ENCODE measurements at places on chromosomes 11 and 22.
A peak's percentile ranks its signal among the peaks of the same experiment; 100 is the strongest.

GRCh38 chr11:83933008-83933407, 646.8 kb upstream of the CCDC90B start:
- H3K4me1 ChIP-seq: no peaks in the 10 kb centered on the region
- no peak overlapping the region for H3K27ac ChIP-seq
- H3K36me3 ChIP-seq: no peaks in the 10 kb centered on the region
- DNase-seq: no peak
- no peak overlapping the region for H3K4me3 ChIP-seq

GRCh38 chr22:20203552-20204201, 52.8 kb upstream of the CCDC188 start:
- H3K27ac ChIP-seq: no peak overlapping the region
- no peak overlapping the region for H3K4me3 ChIP-seq
- peaks cover 17% of the 10 kb centered on the region for H3K4me1 ChIP-seq
- no peaks in the 10 kb centered on the region for H3K36me3 ChIP-seq
- no peaks in the 10 kb centered on the region for H3K27me3 ChIP-seq

- peak overlapping the region; percentile 85 for H3K27ac ChIP-seq
- no peaks in the 10 kb centered on the region for H3K27me3 ChIP-seq
- H3K4me3 ChIP-seq: peak overlapping the region; percentile 69
- H3K4me1 ChIP-seq: peaks cover 45% of the 10 kb centered on the region
Measured at GRCh38 chr22:36435516-36436415, 45.7 kb downstream of the TXN2 start.

DNA sequence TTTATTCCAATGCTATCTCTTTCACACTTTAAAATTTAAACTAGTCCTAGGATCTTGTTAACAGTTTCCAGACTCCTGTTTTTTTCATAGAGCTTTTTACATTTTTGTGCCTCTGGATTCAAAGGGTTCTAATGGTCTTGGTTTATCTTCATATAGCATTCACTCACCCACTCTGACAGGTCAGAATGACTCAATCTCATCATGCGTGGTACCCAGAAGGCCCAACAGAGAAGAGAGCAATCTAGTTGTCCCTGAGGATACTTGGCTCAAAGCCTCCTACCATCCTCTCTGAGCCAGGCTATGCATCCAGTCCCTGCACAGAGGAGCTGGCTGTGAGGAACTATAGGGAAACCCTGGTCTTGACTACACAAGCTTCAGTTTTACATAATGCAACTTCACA, 27.5 kb downstream of the MAML2 start:
- peak overlapping the region; percentile 21 for H3K27ac ChIP-seq
- H3K4me3 ChIP-seq: no peak overlapping the region
- no peak for DNase-seq
- no peaks in the 10 kb centered on the region for H3K27me3 ChIP-seq

DNA sequence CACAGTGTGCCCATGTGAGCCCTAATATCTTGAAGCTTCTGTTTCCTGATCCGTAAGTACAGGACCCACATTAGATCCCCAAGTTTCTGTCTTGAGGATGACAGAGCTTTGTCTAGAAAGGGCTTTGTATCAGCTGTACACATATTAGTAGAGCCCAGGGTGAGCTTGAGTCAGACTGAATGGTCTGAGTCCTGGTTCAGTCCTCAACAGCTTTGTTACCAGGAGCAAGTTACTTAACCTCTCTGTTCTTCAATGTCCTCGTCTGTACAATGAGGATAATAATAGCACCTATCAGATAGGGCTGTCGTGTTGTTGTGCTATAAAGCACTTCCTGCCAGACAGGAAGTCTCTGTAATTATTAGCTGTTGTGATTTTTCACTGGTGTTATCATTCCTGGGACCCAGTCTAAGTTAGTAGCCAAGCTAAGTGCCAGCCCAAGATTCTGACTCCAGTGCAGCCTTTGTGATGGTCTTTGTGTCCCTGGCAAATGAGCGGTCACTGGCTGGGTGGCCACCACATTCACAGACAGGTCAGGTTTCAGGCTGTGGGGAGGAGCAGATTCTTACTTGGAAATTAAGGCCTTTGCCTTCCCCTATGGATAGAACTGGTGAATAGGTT, 6.8 kb downstream of the TOM1 start:
- H3K27ac ChIP-seq: no peak overlapping the region
- peaks cover 62% of the 10 kb centered on the region for H3K4me1 ChIP-seq
- no peak for DNase-seq
- H3K36me3 ChIP-seq: peaks cover 5% of the 10 kb centered on the region
- H3K4me3 ChIP-seq: no peak overlapping the region
- no peaks in the 10 kb centered on the region for H3K27me3 ChIP-seq

DNA sequence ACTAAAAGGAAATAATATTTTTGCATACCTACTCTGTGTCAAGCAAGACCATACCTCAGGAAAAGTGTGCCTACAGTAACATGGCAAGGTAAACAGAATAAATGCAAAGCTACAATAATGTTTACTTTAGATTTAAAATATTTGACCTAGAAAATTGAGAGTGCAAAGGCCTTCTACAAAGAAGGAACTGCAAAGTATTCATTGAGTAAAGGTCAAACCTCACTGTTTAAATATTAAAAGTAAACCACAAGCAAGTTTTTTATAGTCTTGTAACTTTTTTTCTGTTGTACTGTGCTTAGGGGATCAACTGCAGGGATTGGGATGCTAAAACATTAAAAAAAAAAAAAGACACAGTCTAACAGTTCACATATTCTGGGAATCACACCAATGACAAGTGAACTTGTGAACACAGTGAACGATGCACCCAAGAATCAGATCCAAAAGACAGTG, 48.8 kb downstream of the CWF19L2 start:
- DNase-seq: no peak
- H3K27ac ChIP-seq: no peak overlapping the region
- peaks cover 7% of the 10 kb centered on the region for H3K4me1 ChIP-seq
- H3K36me3 ChIP-seq: peaks cover 36% of the 10 kb centered on the region

- H3K27me3 ChIP-seq: peaks cover 11% of the 10 kb centered on the region
- no peaks in the 10 kb centered on the region for H3K4me1 ChIP-seq
- H3K36me3 ChIP-seq: no peaks in the 10 kb centered on the region
- H3K4me3 ChIP-seq: no peak overlapping the region
- no peak for DNase-seq
Measured at GRCh38 chr22:43828998-43829782, 17.1 kb upstream of the EFCAB6 start.

- H3K36me3 ChIP-seq: no peaks in the 10 kb centered on the region
- no peak overlapping the region for H3K27ac ChIP-seq
- H3K4me3 ChIP-seq: no peak overlapping the region
- H3K4me1 ChIP-seq: no peaks in the 10 kb centered on the region
- DNase-seq: no peak
Measured at GRCh38 chr11:2579315-2580060, 120.3 kb downstream of the KCNQ1OT1 start.

DNA sequence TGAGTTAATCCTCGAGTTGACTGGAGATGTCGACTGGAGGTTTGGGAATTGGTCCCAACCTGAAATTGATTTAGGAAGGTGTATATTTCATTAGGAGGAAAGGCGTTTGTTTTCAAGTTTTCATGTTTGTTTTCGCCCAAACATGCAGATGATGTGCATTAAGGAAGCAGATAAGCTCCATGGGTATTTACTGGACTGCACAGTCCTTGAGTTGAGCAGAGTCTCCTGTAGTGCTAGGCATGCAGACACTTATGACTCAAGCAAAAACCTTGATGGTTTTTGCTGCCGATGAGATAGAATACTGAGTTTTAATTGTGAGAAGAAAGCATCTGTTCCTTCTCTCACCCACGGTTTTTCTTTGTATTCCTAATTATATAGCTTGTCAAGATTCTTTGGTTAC, 27.9 kb downstream of the CABIN1 start:
- H3K4me1 ChIP-seq: peaks cover 45% of the 10 kb centered on the region
- H3K36me3 ChIP-seq: peaks cover 43% of the 10 kb centered on the region
- DNase-seq: no peak
- no peak overlapping the region for H3K4me3 ChIP-seq

GRCh38 chr22:38460426-38460840, 5.4 kb upstream of the KCNJ4 start:
- H3K27me3 ChIP-seq: peaks cover 86% of the 10 kb centered on the region
- no peak for DNase-seq
- H3K4me1 ChIP-seq: peaks cover 1% of the 10 kb centered on the region
- no peak overlapping the region for H3K27ac ChIP-seq
- H3K4me3 ChIP-seq: no peak overlapping the region

DNA sequence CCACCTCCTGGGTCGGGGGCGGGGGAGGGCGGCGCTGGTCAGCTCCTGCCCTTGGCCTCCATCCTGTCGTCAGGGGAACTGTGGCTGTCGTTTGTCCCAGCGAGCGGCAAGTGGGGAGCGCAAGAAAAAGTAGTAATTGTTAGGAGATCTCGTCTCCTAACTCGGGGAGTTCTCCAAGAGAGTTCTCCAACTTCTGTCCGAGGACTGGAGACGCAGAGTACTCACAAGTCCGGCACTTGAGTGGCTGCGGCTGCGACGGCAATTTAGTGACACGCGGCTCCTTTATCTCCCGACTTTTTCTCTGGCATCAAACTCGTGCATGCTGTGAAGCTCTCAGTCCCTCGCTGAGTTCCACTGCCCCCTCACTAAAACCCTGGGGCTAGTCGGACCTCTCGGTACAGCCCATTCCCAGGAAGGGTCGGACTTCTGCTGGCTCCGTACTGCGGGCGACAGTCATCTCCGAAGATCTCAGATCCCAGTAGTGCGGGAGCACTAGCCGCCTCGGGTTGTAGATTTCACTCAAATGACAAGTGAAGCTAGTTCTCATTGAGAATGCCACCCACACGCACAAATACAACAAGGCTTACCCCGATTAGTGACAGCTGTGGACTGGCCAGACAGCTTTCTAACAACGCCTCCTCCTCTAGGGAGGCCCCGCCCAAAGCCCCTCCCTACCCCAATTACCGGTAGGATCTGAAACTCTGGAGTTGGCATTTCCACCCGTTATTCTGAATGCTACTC, at the start of gene PGR:
PGR (minus strand) TSS at position 611 of the 741 bp plus-strand sequence. CDS start 743 bp downstream, outside the sequence.
- peaks cover 4% of the 10 kb centered on the region for H3K4me1 ChIP-seq
- no peaks in the 10 kb centered on the region for H3K36me3 ChIP-seq
- peaks cover 58% of the 10 kb centered on the region for H3K27me3 ChIP-seq
- no peak within 1 kb of the TSS for H3K27ac ChIP-seq
- no peak for DNase-seq

DNA sequence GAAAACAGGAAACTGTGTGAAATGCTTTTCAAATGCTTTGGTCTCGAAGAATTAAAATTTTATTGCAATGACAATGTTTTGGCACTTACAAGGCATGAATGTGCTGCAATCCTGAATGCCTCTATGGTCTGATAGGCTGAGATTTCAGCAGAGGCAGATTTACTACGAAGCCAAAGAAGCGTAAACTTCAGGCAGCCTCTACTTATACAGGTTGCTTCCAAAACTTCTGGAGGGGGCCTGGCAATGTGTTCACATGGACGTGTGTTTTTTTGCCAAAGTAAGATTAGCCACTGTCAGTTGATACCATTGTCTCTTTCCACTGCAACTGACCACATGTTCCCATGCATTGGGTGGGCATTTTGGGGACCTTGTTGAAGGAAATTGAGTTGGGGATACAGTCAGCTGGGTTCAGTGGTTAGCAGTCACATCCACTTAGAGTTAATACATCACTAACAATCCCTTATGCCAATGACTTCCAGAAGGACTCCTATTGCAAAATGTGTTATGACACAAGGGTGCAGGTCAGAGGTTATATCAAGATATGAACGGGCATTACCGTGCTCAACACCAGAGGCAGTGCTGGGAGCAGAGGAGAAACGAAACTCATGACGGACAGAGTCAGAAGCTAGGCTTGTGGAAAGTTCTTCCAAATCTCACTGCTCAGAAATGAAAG, 48.8 kb downstream of the ABTB2 start:
- peaks cover 19% of the 10 kb centered on the region for H3K4me1 ChIP-seq
- H3K27ac ChIP-seq: no peak overlapping the region
- H3K36me3 ChIP-seq: no peaks in the 10 kb centered on the region
- no peak for DNase-seq
- no peak overlapping the region for H3K4me3 ChIP-seq

- H3K4me1 ChIP-seq: peaks cover 4% of the 10 kb centered on the region
- no peaks in the 10 kb centered on the region for H3K27me3 ChIP-seq
- no peaks in the 10 kb centered on the region for H3K36me3 ChIP-seq
- no peak overlapping the region for H3K4me3 ChIP-seq
- no peak for DNase-seq
- H3K27ac ChIP-seq: no peak overlapping the region
Measured at GRCh38 chr11:3130269-3131071, 34.6 kb downstream of the OSBPL5 start.

DNA sequence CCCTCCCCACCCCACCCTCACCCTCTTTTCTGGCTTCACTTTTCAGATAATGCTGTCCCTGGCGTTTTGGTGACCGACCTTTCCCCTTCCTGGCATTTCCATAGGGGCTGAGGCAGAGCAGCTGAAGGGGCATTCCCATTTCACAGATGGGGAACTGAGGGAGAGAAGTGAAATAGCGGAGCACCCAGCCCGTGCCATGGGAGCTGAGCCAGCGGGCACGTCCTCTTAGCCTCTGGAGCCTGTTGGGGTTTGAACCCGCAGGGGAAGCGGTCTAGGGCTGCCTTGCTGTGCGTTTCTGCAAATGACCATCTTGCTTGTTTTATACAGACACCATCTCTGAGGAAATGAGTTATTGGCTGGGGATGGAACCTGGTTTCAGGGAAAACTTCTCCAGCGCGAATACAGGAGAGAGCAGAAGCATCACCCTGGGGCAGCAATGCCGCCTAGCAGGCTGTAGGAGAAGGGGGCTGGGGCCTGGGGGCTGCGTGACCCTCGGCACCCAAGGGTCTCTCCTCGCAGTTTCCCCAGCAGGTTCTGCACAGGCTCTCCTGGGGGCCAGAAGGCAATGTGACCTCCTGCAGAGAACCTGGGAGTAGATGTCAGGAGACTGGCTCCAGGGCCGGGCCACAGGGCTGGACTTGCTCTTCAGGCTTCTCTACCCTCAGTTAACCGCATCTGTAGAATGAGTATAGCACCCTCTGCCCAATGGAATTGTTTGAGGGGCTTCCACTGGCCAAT, 1.5 kb downstream of the PTPRJ start:
- DNase-seq: no peak
- peaks cover 7% of the 10 kb centered on the region for H3K36me3 ChIP-seq
- H3K4me1 ChIP-seq: peaks cover 33% of the 10 kb centered on the region
- H3K27me3 ChIP-seq: no peaks in the 10 kb centered on the region
- H3K4me3 ChIP-seq: peak overlapping the region; percentile 91

- no peaks in the 10 kb centered on the region for H3K4me1 ChIP-seq
- H3K27ac ChIP-seq: no peak overlapping the region
- no peaks in the 10 kb centered on the region for H3K36me3 ChIP-seq
- DNase-seq: no peak
Measured at GRCh38 chr11:79453617-79454016, 12.8 kb upstream of the TENM4 start.
